ENCODE measurements at places on chromosomes 12 and 14.

DNA sequence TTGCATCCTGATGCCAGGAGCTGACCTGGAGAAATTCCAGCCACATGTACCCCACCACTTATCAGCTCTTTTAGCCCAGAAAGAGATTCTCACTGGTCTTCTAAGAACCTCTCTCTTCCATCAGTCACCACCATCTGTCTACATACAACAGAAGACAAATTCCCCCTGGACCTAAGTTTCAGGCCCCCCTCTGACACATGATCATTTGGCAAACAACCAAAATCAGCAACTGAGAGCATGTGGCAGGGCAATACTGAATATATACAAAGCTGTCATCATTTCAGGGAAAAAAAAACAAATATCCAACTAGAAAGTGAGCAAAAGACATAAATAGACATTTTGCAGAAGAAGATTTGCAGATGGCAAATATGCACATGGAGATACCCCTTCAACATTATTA, 180.2 kb downstream of the FOXN3 start:
- DNase-seq = no peak

GRCh38 chr14:94393474-94393873, 5.1 kb upstream of the SERPINA1 start:
- DNase-seq = no peak

DNA sequence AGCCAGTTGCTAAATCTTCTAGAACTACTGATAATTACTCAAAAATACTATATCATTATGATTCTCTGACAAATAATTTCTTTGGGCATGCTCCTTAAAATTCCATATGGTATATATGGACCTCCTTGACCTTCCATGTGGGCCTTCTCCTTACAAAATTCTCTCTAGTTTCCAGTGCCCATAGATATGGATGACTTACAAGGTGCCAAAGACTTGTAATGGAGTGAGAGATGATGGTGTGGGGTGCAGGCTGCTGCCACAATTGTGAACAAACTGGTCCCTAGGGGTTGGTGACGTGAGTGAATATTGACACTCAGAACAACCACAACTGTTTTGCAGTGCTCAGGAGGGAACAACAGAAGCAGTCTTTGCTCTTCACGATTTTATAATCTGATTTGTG, 378.9 kb downstream of the SNAPC1 start:
- no peak for DNase-seq

DNA sequence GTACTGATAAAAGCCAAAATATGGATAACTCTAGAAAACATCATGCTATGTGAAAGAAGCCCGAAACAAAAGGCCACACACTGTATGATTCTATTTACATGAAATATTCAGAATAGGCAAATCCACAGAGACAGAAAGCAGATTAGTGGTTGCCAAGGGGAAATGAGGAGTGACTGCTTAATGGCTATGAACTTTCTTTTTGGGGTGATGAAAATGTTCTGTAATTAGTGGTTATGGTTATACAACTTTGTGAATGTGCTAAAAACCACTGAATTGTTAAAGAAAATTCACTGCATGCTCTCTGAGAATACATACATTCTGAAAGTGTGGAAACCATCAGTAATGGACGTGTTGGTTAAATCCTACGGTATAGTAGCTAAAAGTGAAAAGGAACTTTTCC, 39.9 kb upstream of the STON2 start:
- DNase-seq = no peak

- DNase-seq = no peak
Observed at GRCh38 chr12:67370979-67371378, 101.8 kb downstream of the CAND1 start.

DNA sequence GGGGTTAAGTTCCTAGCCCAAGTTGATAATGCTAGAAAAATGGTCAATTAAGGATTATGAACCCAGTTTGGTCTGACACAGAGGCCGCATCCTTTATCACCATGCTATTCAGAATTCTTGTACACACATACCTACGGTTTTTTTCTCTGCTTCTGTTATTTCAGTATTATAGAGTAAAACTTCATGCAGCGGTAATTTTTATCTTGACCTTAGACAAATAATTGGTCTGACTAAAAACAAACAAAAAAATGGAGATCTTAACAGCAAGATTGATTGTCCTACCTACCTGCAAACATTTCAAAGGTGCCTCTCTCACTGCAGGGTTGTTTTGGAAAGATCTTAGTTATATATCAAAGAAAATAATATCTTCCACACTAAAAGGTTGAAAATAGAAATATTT, 201.9 kb upstream of the PRICKLE1 start:
- no peak for DNase-seq

DNA sequence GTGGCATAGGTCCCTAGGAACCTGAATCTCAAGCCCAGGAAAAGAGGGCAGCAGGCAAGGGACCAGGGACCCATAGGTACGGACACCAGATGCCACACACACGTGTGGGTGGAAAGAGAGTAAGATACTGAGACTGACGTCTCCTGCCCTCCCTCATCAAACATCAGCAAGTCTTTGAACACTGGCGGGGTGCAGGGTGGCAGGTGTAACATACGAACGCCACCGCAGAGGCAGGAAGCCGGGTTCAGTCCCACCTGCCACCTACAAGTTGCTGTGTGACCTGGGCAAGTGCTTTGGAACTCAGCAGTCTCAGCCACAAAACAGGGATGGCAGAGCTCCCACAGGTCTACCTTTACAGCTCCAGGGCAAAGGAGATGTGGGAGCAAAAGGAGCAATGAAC, 11.1 kb downstream of the ACTN1 start:
- no peak for DNase-seq

DNA sequence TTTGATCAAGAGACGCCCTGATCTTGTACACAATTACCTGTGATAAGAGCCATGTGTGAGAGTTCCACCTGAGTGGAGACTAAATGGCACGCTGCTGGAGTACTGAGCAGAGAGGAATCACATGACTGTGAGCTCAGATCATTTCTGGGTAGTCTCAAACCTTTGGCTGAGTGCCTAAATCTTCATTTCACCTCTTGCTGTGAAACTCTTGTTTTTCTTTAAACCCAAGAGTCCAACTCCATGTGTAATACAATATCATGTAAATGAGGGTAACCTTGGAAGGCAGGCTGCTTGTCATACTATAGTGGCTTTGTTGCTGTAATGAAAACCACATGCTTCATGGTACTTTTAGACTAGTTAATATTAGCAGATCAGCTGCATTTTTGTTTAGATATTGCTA, 156.9 kb downstream of the CAND1 start:
- no peak for DNase-seq

DNA sequence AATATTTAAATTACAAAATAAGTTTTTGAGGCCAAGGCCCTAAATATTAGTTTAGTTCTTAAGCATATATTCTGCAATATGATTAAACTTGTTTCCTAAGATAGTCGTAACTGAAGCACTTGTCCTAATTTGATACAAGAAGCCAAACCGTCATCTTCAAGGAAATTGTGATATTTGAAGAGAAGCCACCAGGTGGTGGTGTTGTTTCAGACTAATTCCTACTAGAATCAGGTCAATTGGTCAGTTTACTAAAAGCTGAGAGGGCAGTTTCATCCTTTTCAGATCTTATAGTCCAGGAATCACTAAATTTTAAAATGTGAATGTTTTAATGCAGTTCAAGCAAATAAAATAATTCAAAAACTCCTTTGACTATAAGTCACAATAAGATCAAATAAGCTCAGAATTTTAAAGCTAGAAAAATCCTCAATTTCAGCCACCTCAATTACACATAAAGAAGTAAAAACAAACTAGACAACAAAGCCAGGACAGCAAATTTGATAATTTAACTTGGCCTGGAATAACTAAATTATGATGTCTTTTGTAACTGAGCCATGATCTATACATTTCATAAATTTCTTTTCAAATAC, 7.1 kb upstream of the ARL1 start:
- DNase-seq = no peak

DNA sequence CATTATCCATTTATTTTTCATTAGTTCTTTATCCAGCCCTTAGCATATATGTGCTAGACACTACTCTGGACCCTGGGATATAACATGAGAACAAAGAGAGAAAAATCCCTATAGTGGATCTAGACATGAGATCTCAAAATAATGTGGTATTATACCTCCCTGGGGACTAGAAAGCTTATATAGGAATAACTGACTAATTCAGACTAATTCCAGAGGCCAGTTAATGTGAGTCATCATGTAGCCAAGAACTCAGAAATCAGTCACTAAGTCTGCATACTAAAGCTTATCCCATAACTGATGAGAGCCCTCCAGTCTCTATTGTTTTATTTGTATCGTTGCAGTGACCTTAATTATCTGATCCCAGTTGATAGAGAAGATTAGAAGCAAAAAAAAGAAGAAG, 267.1 kb upstream of the RGS6 start:
- DNase-seq = no peak

- DNase-seq = no peak
Observed at GRCh38 chr14:33362934-33363333, 424.3 kb downstream of the NPAS3 start.

GRCh38 chr12:81314903-81315531, 237.1 kb downstream of the ACSS3 start:
- DNase-seq = no peak

GRCh38 chr12:68835333-68835908, 27.4 kb downstream of the MDM2 start:
- DNase-seq = no peak

- DNase-seq = no peak
Observed at GRCh38 chr12:102326982-102327381, 129.3 kb upstream of the PMCH start.
